ENCODE measurements at places on chromosomes 2 and 18. TPM values are rescaled to one million over a fixed set of nuclear protein-coding genes. Genes with fewer than 3 reads are reported as not detected.

- no peak for DNase-seq
- H3K27ac ChIP-seq = no peak overlapping the region
- H3K4me1 ChIP-seq = no peaks in the 10 kb centered on the region
- no peaks in the 10 kb centered on the region for H3K27me3 ChIP-seq
These were observed 506.8 kb upstream of the LRATD1 start for GRCh38 chr2:14125624-14126293.

- peaks cover 52% of the 10 kb centered on the region for H3K4me1 ChIP-seq
- DNase-seq = no peak
- no peak overlapping the region for H3K4me3 ChIP-seq
- H3K27me3 ChIP-seq = no peaks in the 10 kb centered on the region
These were observed 284.8 kb downstream of the MREG start for GRCh38 chr2:215728504-215729065.

GRCh38 chr18:31209041-31209440 lies 46.4 kb upstream of the DSC1 start:
- peaks cover 14% of the 10 kb centered on the region for H3K27me3 ChIP-seq
- DNase-seq = no peak
- H3K4me3 ChIP-seq = no peak overlapping the region
- no peak overlapping the region for H3K27ac ChIP-seq
- H3K36me3 ChIP-seq = no peaks in the 10 kb centered on the region

- H3K36me3 ChIP-seq = peaks cover 5% of the 10 kb centered on the region
- H3K4me3 ChIP-seq = no peak overlapping the region
- H3K27ac ChIP-seq = no peak overlapping the region
- peaks cover 3% of the 10 kb centered on the region for H3K4me1 ChIP-seq
- H3K27me3 ChIP-seq = no peaks in the 10 kb centered on the region
These were observed 97.9 kb upstream of the NOL4 start for GRCh38 chr18:34322365-34323289.

GRCh38 chr18:54608028-54608642 lies 17.1 kb downstream of the DYNAP start:
- H3K27me3 ChIP-seq = peaks cover 7% of the 10 kb centered on the region
- no peaks in the 10 kb centered on the region for H3K36me3 ChIP-seq
- H3K4me1 ChIP-seq = peaks cover 16% of the 10 kb centered on the region
- peak overlapping the region; percentile 59 for H3K4me3 ChIP-seq
- no peak overlapping the region for H3K27ac ChIP-seq
- DNase-seq = no peak

The C2orf81 gene
- total RNA-seq = 2.4 TPM
